ENCODE measurements at places on chromosomes 2 and 18.

- DNase-seq: no peak
These were observed 50.3 kb downstream of the DSC3 start for GRCh38 chr18:30992231-30992630.

- DNase-seq: no peak
These were observed 33.8 kb downstream of the KCNS3 start for GRCh38 chr2:17912266-17912691.

GRCh38 chr2:80889009-80889408, 584.5 kb upstream of the LRRTM1 start:
- no peak for DNase-seq

GRCh38 chr2:169232551-169233154, 129.7 kb downstream of the LRP2 start:
- no peak for DNase-seq

- DNase-seq: no peak
These were observed 27.4 kb upstream of the SLC3A1 start for GRCh38 chr2:44247924-44248323.

All from CMK (cell line).